ENCODE measurements at places on chromosomes 1 and 21.

- DNase-seq, result no peak
Measured at GRCh38 chr1:245172026-245172425, 17.2 kb downstream of the KIF26B start.

DNA sequence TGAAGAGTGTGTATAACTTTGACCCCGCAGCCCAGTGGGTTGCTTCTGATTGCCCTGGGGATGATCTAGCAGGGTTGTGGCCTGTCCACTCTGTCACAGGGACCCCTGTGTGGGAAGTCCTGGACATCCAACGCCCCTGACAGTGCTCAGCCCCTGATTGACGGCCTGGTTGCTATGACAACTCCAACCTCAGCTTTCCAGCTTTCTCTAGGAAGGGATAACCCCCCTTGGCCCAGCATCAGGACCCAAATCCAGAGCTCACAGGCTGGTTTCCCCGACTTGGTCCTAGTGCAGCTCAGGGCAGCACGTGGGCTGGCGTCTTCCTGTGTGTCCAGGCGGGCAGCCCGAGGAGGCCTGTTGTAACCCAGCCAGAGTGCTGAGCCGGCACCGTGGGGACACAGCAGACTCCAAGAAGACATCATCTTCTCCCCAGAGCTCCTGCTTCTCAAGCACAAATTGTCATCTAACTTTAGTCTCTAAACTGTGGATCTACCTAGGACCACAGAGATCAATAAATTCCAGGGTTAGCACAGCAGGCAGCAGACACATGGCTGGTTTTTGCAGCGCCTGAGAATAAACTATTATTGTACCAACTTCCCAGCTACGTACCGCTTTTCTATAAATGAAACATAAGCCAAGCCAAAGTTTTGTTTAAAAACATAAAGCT is 18.9 kb upstream of the PDXK start:
- no peak for DNase-seq

DNA sequence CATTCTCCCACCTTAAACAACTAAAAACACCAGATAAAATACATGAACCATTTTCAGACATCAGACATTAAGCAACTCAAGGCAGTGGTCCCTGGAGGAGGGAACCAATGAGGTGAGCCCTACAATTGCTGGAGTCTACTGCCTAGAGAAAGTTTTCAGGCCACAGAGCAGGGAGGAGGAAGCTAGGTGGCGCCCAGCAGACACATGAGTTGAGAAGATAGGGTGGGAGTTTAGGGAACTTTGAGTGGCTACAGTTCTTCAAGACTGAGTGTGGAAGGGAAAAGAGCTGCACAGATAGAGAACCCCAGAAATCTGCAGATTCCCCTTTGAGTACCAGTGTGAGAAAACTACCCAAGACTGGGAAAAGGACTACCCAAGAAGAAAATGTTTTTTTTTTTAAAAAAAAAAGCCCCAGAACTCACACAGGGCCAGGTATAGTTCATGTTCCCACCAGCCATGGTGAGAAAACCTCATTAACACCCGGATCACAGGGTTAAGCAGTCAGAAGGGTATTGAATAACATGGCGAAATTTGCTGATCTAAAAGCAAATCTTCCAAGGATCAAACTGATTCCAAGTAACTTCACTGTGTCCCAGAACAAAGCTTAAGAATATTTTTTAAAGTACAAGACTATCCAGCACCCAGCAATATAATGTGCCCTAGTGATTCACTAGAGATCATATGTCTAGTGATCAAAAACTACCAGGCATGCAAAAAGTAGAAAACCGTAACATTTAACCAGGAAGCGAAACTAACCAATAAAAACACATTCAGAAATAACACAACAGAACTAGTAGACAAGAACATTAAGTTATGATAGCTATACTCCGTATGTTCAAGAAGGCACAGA is 12.0 kb downstream of the ALDH9A1 start:
- no peak for DNase-seq

DNA sequence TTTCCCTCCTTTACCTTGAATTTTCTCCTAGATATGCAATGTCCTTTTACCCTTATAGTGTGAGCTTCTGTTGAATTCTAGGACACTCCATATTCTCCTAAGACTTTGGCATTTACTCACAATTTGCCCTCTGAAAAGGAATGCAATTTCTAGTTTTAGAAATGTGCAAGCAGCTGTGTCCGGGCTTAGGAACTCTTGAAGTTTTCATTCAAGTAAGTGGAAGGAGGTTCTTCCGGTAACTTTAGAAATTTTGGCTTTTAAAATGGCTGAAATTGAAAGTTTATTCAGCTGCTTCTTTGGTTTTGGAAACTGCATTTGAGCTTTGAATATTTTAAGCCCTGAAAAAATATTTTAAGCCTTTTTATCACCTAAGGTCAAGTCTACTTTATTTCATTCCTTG is 56.3 kb downstream of the DPH5 start:
- DNase-seq, result no peak

DNA sequence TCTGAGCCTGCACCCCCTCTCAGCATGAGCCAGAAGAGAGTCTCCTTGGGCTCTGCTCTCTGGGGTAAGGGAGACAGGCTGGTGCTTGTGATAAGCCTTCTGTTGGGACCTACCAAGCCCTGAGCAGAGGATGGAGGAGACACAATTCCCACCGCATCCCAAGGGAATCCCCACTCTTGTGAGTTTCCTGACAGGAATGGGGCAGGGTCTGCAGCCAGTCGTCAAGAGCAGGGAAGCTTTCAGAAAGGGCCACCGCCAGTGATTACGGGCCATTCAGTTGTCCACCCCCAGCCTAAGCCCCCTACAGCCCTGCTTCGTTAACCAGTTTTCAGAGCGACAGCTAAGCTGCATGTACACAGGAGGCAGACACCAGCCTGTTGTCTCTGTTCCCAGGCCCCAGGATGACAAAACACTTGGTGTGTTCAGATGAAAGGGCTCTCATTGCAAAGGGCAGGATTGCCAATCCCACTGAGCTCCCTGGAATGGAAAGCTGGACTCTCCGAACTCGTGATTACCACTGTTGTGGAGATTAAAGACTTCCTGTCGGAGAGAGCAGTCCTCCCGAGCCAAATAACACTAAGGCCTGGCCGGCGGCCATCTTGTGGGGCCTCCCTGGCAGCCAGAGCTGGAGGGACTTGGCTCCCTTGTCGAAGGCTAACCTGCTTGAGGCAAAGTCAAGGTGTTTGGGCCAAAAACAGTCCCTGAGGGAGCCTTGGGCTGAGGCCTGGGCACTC is 37.4 kb upstream of the SLC30A1 start:
- DNase-seq, result no peak

DNA sequence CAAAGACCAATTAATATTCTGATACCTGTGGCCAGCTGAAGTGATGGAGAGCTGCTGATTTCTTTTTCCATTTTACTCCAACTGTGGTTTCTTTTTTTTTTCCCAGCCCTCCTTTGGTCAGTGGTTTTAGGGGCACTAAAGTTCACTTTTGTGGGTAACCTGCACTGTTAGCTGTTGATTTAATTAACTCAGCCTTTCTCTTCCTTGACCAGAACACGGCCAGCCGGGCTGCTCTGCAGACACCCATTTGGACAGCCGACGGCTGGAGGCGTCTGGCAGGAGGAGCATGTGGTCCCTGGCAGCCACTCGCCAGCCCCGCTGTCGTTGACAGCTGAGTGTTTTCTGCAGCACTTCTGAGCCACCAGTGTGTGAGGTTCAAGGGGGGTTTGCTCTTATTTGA is 136.2 kb upstream of the RUNX3 start:
- no peak for DNase-seq

- no peak for DNase-seq
Measured at GRCh38 chr21:41857771-41858300, 21.3 kb downstream of the PRDM15 start.

- no peak for DNase-seq
Measured at GRCh38 chr1:47782414-47783166, 214.6 kb downstream of the TRABD2B start.

DNA sequence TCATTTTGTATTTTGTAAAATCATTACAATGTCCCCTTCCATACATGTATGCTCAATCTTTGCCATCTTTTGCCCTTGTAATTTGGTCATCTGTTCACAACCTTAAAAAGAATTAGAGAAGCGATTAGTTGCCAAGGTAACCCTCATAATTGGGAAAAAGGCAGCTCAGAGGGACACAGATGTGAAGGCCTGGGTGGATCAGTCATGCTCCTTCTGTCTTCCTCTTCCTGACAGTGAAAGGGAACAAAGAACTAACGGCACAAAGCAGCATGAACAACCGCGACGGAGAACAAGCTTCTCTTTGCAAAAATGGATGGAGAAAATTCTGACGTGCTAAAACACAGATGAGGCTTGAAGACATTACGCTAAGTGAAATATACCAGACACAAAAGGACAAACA is 78.7 kb upstream of the COG2 start:
- no peak for DNase-seq

GRCh38 chr1:227424159-227424680 is 105.9 kb upstream of the CDC42BPA start:
- DNase-seq, result no peak

- DNase-seq, result no peak
Measured at GRCh38 chr1:40905061-40905460, 42.9 kb upstream of the CITED4 start.

DNA sequence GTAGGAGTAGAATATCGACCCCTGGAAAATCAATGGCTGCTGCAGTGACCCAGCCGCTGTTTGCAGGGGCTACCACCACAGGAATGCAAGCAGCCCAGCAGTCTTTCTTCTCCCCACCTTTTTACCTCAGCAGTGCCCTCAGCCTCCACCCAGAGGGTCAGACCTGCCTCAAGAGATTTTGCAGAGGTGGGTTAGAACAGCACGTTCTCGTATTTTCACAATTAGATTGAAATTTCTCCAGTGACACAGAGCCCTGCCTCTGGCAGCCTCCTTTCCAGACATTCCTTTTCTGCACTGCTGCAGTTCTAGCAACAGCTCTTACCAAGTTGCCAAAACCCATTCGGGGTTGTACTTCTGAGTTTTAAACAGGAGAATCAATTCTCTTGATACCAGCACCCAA is 38.3 kb upstream of the PIGV start:
- no peak for DNase-seq

DNA sequence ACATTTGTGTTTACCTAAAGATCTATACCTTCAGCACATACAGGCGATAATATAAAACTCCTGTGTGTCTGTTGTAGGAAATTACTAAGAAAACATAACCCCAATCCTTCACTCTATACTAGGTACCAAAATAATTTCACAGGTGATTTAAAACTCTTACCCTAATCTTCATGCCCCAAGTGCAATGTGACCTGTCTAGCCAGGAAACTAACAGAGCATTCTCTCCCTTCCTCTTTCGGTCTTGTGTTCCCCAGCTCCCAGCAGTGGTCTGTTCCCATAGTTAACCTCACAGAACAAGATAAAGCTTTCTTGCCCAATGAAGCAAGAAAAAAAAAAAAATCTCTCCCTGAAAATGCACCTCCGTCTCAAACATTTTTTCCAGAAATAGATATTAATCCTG is 493.5 kb downstream of the DPYD start:
- DNase-seq, result no peak

- peak; percentile 81 for DNase-seq
Measured at GRCh38 chr1:100530880-100531487, 7.0 kb upstream of the GPR88 start.

DNA sequence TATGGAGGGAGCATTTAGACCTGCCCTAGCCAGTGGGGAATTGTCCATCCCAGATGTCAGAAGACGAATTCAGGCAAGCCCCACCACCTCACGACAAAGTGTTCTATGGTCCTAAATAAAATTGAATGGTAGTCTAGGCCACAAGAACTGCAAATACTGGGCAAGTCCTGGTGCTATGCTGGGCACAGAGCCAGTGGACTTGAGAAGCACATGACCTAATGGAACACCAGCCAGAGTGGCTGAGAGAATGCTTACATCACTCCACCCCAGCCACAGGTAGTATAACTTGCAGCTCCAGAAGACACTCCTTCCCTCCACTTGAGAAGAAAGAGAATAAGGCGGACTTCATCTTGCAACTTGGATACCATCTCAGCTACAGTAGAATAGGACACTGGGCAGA is 567.3 kb upstream of the CXADR start:
- no peak for DNase-seq

GRCh38 chr21:25179116-25179515 is 428.2 kb downstream of the MRPL39 start:
- no peak for DNase-seq

DNA sequence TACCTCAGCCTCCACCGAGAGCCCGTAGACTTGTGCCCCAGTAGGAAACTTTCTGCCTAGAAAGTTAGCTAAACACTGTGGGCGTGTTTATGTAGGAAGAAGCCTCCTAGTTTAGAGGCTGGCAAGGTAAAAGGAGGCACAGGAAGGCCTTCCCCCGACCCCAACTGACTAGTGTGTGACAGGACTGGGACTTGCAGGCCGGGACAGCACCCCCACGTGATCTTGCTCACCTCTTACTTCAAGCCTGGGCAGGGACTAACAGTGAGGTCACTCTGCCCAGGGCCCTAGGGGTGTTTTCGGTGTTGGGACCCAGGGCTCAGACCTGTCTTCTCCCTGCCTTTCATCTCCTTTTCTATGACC is 392 bp upstream of the TAGLN2 start:
- no peak for DNase-seq

DNA sequence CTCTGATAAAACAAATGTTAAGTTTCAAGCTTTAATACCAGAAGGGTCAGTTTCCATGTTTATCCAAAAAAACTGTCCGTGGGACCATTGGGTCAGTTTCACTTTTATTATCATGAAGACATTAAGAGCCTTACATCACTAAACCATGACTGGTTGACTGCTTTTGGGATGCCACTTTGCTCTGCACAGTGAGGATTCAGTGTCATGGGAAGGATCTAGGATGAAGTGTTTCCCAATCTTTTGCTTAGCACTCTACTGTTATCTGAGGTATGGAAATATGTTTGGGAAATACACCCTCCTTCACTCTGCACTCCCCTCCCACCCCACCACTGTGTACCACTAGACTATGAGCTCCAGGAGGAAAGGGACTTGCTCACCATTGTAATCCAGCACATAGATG is 16.3 kb downstream of the RPS6KC1 start:
- no peak for DNase-seq

DNA sequence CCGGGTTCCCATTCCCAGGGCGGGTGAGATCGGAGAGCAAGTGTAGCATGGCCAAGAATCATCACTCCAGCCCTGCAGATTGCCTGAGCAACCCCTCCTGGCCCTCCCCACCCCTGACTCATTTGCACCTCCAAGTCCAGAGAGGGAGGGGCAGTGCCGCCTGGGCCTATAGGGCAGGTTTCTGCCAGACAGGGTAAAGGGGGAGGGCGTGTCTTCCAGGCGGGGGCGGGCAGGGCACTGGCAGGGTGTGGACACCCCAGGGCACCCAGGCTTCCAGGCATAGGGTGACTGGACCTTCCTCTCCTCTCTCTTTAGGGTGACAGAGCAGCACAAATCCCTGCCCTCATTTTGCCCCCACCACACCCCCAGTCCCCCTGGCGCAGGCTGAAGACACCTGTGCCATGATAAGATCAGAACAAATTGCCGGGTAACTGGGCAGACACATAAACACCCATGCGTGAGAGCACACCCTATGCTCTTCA is 3.2 kb upstream of the CRYBG2 start:
- DNase-seq, result no peak
